ENCODE measurements at places on chromosomes 11 and 22.
A peak's percentile ranks its signal among the peaks of the same experiment; 100 is the strongest.

DNA sequence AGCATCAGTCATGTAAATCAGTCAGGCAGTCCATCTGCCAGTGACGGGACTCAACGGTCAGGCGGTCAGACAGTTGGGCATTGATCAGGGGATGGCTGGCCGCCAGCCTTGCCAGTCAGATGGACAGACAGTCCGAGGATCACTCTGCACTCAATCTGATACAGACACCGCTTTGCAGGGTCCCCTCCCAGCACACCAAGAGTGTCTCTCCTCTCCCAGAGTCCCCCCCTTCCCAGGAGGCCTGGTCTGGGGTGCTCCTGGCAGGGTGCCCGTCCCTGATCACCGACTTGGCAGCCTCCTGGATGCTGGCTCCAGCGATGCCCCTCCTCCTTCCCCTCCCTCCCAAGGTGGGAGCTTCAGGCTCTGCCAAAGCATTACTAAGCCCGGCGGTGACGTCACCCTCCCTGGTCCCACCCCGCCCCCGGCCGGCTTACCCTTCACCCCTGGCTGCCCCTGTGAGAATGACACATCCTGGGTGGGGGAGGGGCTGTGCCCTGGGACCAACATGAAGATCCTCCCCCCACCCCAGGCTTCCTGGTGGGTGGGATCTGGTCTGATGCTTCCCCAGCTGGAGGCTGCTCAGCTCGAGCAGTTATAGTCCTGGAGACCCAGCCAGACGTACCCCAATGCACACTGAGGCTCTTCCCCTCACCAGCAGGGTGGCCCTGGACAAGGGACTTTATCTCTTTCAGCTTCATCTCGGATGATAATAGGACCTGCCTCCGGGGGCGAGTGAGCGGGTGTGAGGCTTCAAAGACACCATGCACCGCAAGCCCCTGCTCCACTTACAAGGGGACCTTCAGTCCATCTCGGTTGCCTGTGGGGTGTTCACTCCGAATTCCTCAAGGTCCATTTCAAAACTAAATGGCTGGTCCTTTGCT, 69.2 kb downstream of the CD82 start:
- no peak for DNase-seq

- DNase-seq: no peak
Measured at GRCh38 chr22:26550498-26551033, 38.3 kb upstream of the TFIP11 start.

DNA sequence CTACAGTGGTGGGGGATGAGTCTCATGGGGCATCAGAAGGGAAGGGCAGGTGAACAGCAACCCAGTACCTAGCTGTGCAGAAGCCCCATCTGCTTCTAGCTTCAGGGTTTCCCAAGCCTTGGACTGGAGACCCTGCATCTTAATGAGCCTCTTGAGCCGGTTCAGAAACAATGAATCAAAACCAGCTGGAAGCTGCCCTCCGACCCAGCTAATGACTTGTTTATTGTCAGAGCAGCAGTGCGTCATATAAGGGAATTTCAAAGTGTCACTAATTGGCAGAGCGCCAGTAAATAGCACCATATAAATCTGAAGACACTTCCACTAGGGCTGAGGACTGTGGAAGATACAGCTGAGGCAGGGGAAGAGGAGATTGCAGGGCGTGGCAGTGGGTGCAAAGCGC, 57.5 kb downstream of the RPUSD4 start:
- no peak for DNase-seq

DNA sequence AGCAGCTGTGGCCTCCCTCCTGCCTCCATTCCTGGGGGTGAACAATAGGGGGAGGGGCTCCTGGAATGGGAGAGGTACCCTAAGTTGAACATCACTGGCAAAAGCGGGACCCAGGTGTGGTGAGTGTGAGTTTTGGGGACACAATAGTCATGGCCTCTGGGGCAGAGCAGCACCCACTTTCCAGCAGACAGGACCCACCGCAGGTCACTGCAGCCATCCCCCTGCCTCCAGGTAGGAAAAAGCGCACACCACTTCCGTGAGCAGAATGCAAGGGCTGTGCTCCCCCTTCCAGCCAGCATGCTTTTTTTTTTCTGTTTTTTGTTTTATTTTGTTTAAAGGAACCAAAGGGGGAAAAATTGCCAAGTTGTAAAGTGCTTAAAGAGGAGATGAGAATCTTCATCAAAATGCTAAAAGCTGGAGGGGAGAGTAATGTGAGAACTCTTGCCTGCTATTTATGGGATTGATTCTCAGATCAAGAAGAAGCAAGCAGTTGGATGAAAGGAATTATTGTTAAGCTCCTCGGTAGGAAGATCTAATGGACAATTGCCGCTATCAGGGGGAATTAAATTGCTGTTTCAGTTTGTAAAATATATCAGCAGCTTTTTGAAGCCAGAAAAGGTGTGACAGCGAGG, 152.9 kb downstream of the FEZ1 start:
- no peak for DNase-seq

DNA sequence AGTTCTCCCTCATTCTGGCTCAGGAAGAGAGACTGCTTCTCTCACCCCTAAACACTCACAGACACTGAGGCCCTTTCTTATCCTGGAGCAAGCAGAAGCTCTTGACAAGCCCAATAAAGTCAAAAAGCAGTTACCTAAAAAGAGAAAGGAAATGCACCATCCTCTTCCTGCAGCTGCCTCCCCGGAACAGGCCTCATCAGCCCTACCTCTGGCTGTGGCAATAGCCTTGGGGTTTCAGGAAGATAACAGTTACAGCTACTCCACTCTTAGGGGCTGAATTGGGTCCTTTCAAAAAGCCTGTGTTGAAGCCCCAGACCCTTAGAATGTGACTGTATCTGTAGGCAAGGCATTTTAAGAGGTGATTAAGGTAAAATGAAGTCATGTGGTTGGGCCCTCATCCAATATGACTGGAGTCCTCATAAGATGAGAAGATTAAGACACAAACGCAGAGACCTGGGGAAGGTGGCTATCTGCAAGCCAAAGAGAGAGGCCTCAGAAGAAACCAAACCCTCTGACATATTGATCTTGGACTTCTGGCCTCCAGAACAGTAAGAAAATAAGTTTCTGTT, 3.5 kb upstream of the LGALS12 start:
- DNase-seq: no peak

- DNase-seq: no peak
Measured at GRCh38 chr11:116386118-116386699, 386.6 kb downstream of the BUD13 start.

DNA sequence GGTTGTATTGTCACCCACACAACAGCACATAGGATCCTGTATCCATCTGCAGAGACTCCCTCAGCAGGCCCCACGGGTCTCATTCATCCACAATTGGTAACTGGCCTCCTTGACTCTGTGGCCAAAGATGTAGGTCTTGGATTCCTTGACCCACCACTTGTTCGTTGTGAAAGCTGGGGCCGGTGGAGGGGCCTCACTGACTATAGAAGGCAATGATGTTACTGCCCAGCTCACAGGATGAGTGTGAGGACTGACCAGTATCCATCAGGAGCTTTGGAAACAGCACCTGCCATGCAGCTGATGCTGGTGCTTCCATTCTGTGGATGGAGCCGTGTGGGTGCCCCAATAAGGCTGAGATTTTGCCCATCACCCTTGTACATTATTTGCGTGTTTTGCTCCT, 615.7 kb downstream of the BRD1 start:
- no peak for DNase-seq

GRCh38 chr11:133506023-133506422, 26.3 kb downstream of the OPCML start:
- no peak for DNase-seq

- no peak for DNase-seq
Measured at GRCh38 chr11:2644844-2645778, 54.7 kb downstream of the KCNQ1OT1 start.

DNA sequence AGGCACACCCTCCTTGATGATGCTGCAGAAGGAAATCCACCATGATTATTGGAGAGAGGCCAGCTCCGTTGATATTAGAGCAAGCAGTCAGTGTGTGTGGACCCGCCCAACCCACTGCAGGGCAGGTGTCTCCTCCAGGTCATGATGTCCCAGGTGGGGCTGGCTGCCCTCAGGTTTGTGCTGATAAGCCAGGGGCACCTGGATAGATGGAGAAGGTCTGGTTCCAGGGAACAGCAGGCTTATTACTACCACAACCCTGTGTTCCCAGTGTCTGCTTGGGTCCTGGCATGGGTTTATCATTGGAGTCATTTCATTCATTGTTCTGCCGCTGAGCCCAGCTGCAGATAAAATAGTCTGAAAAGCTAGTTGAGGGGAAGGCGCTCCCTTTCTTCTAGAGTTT, 181.1 kb upstream of the NECTIN1 start:
- DNase-seq: no peak

DNA sequence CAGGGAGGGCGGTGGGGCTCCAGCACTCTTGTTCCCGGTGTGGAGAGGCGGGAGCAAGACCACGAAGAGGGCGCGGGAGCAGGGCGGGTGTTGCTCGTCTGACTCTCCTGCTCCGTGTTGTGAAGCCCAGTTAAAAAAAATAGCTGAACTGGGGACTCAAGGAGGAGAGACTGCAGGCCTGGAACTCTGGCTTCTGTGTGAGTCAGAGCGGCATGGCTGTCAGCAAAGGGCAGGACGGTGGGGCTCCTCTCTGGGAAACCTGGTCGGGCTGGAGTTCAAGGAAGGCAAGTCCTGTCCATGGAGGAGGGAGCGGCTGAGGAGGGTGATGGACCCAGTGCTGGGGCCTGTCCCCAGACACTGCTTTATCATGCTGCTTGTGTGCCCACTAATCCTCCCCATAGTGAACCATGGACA, 152.3 kb downstream of the FEZ1 start:
- no peak for DNase-seq

GRCh38 chr11:84497981-84498411, 1129.1 kb downstream of the DLG2 start:
- DNase-seq: no peak

GRCh38 chr11:77517226-77517625, 43.3 kb upstream of the PAK1 start:
- DNase-seq: no peak

- DNase-seq: peak; percentile 58
Measured at GRCh38 chr11:76234416-76235232, 28.3 kb upstream of the WNT11 start.

DNA sequence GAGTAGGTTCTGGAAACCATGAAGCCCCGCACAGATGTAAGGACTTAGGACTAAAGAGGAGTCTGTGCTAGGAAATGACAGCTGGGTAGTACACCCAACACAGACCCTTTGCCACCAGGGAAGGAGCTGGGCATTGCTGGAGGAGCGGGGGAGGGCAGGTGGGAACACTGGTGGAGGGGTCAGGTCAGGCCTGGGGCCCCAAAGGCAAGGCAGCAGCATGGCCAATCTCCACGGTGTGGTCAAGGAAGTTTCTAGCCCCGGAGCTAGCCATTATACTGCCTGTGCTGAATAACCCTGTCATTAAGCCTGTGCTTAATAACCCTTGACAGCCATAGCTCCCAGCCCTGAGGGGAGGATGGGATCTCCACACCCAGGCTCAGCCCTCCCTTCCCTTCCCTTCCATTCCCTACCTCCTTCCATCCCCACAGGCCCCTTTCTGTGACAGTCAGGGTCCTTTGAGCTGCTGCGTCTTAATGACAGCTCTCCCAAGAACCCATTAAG, 2.1 kb downstream of the TMPRSS4 start:
- no peak for DNase-seq

GRCh38 chr11:5486003-5486402, 2.5 kb upstream of the OR52D1 start:
- no peak for DNase-seq

- no peak for DNase-seq
Measured at GRCh38 chr22:35425971-35426800, 26.2 kb downstream of the MCM5 start.

- DNase-seq: no peak
Measured at GRCh38 chr22:39724390-39724789, 153.8 kb downstream of the CACNA1I start.

DNA sequence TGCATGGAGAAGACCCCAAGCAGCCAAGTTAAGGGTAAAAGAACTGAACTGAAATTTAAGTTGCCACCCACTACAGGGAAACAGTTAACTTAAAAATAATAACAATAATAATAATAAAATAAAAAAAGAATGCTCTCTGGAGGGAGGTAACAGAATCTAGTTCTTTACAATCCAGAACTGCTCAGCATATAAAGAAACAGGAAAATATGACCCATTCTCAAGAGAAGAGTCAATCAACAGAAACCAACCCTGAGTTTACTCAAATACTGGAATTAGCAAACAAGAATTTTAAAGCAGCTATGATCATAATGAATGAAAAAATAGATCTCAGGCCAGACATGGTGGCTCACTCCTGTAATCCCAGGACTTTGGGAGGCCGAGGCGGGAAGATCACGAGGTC, 53.8 kb downstream of the DENND5A start:
- DNase-seq: no peak

DNA sequence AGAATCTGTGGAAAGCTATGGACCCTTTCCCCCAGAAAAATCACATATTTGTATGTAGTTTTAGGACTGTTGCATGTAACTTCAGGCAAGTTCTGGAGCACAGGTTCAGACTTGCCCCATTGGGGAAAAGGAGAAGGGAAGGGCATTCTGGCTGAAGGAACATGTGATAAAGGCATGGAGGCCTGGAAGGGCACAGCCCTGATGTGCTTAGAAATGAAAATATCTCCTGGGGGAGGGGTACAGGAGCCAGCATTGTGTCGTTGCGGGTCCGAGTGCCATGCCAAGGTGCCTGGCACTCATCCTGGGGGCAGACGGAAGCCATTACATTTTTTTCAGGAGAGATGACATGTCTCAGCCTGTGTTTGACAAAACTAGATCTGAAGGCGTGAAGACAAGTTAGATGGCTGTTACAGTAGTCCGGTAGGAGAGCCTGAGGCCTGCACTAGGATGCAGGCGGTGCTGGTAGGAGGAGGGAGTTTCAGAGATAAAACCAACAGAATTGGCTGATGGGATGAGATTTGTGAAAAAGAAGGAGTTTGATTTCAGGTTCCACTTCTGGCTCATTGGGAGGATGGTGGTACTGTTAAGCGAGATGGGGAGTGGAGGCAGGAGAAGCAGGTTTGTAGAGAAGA, 96.9 kb downstream of the TEAD1 start:
- no peak for DNase-seq

DNA sequence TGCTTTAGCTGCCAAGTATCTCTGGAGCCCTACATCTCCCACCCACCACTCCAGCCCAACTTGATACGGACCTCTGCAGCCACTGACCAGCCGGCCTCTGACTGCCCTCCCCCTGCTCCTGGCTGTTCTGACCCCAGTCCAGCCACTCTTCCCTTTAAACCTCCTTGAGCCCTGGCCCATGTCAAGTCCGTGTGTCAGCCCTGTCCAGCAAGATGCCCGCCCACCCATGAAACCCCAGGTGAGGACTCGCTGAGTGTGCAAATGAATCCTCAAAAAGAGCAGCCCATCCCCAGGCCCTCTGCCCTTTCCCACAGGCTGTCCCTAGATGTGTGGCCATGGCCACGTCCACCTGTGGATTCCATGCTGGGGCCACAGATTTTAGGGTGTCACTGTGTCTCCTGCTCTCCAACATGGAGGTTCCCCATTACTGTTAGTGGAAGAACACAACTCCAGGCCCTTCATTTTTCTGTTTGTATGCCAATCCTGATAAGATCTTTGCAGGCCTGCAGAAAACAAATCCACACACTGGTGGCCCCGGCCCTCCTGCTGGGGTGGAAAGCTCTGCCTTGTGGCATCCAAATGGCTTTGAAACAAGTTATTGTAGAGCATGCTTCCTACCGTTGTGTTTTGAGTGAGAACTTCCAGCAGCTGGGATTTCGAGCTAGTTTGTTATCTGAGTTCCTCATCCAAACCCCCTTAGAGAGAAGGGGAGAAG, 22.7 kb upstream of the ADORA2A start:
- no peak for DNase-seq

- no peak for DNase-seq
Measured at GRCh38 chr11:115613986-115614632, 109.9 kb upstream of the CADM1 start.

- no peak for DNase-seq
Measured at GRCh38 chr11:34823197-34823596, 93.0 kb downstream of the APIP start.
